Brain (organoid and tissue), 16 donors: ENCODE measurements at places on chromosomes 6 and 20. TPM values are rescaled to one million over a fixed set of nuclear protein-coding genes. Genes with fewer than 3 reads are reported as not detected.

FABP7 gene
- 31.2 TPM for polyA plus RNA-seq

SLC22A1 gene
- not detected for polyA plus RNA-seq

COL19A1 gene
- not detected for polyA plus RNA-seq

RSPO3 gene
- polyA plus RNA-seq, result 0.15 TPM

ACAT2 gene
- 72.9 TPM for polyA plus RNA-seq

ADGB gene
- polyA plus RNA-seq, result not detected

SNAP91 gene
- polyA plus RNA-seq, result 70.0 TPM

C20orf141 gene
- not detected for polyA plus RNA-seq

FOXF2 gene
- 2.6 TPM for polyA plus RNA-seq

SNAI1 gene
- polyA plus RNA-seq, result 6.0 TPM

NKX2-2 gene
- 6.9 TPM for polyA plus RNA-seq
